ENCODE measurements at places on chromosomes 4 and X.

GRCh38 chrX:23511793-23512192 is 155.5 kb upstream of the PRDX4 start:
- no peak for DNase-seq

DNA sequence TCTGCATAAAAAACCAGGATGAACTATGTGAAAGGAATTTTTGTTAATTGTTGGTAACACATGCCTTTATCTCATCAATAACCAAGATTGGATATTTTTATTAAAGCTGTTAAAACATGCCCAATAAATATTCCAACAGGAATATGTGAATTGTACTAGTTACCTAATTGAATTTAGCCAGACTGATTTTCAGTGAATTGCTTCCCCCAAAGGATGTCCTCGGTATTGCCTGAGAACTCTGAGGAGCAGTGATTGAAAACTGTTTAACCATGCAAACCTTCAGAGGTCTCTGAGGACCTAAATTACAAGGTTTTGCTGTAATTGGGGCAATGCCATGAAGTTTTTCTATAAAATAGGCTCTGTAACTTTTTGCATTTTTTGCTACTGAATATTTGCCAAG is 66.6 kb downstream of the BLTP1 start:
- DNase-seq = no peak

GRCh38 chrX:124263743-124264142 is 68.7 kb upstream of the TEX13D start:
- no peak for DNase-seq

- no peak for DNase-seq
Measured at GRCh38 chr4:98557194-98557892, 101.1 kb downstream of the TSPAN5 start.

- no peak for DNase-seq
Measured at GRCh38 chr4:25875281-25875745, 12.5 kb upstream of the SEL1L3 start.

DNA sequence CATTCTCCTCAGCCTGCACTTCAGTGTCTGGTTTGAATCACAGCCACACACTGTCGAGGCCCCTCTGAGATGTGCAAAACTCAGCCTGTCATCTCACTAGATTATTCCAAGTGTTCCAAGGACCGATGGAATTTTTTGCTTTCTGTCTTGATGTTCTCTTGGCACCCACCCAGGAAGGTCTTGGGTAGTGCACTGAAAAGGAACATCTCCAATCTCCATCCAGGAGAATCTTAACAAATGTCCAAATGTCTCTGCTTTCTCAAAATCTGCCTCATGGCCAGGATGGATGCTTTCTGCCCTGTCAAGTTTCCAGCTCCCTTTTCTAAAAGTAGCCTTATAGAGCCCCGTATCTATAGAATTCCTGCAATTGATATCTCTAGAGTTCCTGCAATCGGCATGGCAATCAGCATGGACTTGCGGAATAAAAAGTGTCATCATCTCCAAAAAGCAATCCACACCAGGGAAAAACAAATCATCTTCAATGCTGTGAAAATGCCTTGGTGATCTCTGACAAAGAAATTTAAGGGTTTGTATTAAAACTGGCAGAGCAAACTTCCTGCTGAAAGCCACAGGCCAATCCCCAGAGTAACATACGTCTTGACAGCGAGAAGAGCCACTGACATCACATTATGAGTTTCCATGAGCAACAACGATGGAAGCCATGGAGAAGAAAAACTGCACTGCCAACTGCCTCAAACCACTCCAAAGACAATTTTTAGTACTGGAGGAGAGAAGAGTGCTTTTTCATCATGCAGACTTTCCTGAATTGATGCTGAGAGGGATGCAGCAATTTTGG is 215.3 kb upstream of the FAM9B start:
- no peak for DNase-seq

- no peak for DNase-seq
Measured at GRCh38 chrX:123590842-123591486, 141.9 kb downstream of the THOC2 start.

DNA sequence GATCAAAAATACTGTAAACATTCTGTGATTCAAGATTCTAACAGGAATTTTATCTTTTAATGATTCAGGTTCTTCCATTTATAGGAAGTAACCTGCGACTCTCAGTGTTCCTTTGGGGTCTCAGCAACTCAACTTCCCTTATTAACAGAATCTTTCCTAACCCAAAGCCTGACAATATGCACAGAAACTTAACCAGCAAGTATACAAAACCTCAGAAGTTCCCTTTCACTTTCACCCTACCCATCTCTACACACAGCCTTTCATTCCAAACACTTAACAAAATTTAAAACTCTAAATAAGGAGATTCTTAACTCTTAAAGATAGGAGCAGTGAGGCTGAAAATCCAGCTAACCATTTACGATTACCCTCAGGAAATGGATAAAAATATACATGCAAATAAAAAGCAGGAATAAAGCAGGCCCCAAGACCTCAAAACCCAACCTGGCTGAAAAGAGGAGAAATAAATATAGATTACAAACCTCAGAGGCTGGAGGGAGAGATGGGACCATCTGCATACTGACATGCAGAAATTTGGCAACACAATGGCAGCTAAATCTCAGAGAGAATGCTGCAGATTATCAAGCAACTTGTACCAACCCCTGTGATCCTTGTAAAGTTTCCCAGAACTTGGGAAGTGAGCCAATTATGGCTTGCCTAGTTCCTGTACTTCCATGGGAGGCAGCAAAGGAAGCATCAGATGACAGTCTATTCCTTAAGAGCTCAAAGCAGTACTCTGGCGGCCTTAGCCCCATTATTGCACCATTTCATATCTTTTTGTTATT is 101.0 kb downstream of the ATP11C start:
- DNase-seq = no peak

DNA sequence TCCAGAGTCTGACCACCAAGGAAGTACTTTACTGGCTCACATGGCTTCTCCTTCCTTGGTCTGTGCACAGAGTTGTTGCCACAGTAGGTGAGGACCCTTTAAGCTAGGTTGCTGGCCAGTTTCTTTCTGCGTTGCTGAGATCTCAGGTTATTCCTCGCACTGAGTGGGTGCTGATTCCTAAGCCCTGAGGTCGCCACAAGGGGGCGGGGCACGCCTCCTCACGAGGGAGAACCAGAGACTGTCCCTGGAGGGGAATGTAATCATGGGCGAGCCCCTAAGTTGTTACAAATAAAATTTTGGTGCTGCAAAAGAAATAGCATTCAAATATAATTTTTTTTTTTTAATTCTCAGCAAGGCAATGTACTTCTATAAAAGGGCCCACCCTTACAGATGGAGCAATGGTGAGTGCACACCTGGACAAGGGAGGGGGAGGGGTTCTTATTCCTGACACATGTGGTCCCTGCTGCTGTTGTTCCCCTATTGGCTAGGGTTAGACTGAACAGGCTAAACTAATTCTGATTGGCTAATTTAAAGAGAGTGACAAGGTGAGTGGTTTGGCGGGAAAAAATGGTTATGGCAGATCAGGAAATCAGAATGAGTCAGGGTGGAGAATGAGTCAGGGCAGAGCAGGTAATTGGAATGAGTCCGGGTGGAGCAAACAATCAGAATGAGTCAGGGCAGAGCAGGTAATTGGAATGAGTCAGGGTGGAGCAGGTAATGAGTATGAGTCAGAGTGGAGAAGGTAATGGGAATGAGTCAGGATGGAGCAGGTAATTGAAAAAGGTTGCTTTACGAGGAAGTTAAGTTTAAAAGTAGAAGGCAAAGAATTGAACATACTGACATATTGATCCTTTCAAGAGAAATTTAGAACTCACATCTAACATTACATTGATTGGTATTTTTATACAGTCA is 107.5 kb downstream of the VSIG4 start:
- DNase-seq = no peak

DNA sequence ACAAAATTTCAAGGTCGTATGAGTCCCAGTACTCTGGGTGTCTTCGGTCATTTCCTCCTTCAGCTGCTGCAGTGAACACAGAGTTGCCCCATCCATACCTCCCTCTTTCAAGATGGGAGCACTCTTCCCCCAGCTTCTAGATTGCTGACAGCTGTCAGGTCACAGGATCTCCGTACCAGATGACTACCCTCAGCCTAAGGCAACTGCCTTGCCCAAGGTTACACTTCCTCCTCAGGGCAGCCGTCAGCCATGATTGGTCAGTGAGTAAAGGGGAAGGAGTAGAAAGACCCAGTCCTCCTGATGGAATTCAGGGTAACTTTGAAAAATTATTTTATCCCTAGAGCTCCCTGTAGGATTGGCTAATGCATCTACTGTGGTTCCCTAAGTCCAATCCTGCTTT is 81.6 kb downstream of the NAF1 start:
- DNase-seq = no peak

DNA sequence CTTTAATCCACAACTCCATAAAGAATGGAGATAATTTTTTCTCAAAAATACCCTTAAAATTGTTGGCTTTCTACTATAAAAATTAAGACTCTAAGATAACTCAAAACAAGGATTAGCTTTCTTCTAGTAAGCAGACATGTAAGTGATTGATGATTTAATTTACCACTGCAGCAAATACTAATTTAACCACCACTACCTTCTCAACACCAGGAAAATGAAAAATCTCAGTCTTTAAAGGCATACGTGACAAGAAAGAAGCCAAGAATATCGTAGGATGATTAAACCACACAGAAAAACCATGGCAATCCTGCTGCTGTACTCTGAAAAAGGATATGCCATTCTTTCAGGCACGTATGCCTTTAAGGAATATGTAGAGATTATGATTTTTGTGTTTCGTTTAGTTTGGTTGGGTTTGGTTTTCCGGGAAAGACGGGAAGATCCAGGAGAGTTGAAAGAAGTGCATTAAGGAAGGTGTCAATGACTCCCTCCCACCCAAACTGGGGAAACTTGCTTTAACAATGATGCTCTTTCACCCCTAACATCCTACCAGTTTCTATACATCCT is 881 bp downstream of the LRCH2 start:
- no peak for DNase-seq

GRCh38 chrX:72367516-72367915 is 61.8 kb upstream of the CITED1 start:
- peak; percentile 7 for DNase-seq

DNA sequence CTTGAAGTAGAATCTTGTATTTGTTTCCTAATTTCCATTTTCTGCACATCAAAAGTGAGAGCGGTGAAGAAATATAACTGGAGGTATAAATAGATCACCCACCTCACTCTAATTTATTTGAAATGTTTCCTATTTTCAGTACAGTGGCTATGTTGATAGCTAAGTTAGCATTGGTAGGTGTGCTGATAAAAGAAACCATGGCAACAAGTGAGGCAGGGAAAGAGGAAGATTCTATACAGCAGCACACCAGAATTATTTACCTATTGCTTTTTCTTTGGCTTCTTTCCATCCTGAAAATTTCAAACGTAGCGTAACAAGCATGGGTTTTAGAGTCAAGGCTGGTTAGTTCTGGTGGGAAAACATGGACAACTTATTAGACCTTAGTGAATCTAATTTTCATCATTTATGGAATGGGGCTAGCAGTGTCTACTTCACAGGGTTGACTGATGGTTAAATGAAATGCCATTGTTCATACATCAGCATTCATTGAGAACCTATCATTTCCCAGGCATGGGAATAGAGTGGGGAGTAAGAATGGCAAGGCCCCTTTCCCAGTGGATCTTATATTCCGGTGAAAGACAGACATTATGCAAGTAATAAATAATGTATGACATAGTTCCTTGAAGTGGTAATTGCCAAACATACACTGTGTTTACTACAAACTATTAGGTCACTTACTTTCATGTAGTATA is 30.6 kb upstream of the CTSO start:
- no peak for DNase-seq

- no peak for DNase-seq
Measured at GRCh38 chrX:153320555-153321184, 897 bp downstream of the PNMA6F start.

- DNase-seq = no peak
Measured at GRCh38 chr4:7802093-7802726, 137.5 kb downstream of the AFAP1 start.

DNA sequence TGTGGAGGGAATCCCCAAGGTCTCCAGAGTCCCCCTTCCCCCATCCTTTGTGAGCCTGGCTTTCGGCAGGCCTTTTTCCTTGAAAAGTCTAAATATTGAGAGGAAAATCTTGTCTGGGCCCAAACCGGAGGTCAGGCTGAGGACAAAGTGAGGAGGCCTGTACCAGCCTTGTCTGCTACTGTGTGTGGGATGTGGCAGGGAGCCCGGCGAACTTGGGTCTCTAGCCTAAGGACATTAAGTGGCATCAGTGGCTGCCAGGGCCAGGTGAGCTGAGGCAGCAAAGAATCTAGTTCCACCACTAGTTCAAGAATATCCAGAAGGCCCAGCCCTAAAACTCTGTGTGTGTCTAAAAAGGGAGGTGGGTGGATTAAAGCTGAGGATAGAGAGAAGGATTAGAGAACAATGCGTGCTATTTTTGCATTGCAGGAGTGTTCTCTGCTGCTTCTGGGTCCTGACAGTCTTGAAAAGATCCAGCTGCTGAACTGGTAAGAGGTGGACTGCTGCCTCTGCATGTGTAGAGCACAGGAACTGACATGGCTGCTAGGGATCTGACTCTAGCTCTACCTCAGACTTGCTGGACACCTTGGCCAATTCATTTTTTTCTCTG is 1.2 kb upstream of the AMER1 start:
- DNase-seq = no peak

- no peak for DNase-seq
Measured at GRCh38 chr4:102554992-102555391, 53.8 kb downstream of the NFKB1 start.

DNA sequence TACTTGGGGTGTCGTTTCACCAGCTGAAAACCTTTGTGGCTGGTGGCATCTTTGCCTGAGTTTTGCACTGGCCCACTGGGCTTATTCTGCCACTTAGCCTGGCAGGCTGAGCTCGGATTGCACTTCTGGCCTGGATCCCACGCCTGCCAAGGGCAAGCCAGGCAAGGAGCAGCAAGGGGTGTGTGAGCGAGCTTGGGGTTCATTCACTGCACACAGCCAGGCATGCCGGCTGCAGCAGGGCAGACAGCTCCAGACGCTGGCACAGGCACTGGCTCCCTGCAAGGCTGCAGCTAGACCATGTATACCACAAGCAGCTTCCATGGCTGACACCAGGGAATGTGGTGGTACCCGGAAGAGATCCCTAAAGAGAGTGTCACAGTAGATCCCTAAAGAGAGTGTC is 476.3 kb downstream of the EPHA5 start:
- DNase-seq = no peak

GRCh38 chrX:122475306-122475705 is 708.8 kb upstream of the GRIA3 start:
- no peak for DNase-seq

- DNase-seq = no peak
Measured at GRCh38 chrX:9091258-9091657, 57.3 kb upstream of the FAM9B start.

- no peak for DNase-seq
Measured at GRCh38 chr4:184782731-184783373, 42.9 kb downstream of the ACSL1 start.

DNA sequence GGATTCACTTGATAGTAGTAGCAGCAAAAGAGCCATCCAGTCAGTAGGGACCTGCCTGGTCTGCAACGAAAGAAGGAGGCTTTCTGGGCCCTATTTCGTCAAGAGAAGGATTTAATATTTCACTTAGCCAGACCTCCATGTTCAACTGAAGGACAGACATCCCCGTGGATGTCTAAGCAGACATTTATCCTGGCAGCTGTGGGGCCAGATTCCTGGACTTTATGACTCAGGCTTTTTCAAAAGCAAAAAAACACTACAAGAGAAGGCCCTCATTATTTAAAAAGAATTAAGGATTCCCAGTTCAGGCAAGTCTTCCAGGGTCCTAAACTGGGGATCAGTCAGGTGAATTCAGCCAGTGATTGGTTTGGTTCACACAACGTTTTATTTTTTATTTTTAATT is 88.5 kb upstream of the TSPAN5 start:
- no peak for DNase-seq

GRCh38 chr4:76607846-76608245 is 172.8 kb downstream of the SHROOM3 start:
- DNase-seq = no peak
